ENCODE measurements at places on chromosomes 3 and 15.

DNA sequence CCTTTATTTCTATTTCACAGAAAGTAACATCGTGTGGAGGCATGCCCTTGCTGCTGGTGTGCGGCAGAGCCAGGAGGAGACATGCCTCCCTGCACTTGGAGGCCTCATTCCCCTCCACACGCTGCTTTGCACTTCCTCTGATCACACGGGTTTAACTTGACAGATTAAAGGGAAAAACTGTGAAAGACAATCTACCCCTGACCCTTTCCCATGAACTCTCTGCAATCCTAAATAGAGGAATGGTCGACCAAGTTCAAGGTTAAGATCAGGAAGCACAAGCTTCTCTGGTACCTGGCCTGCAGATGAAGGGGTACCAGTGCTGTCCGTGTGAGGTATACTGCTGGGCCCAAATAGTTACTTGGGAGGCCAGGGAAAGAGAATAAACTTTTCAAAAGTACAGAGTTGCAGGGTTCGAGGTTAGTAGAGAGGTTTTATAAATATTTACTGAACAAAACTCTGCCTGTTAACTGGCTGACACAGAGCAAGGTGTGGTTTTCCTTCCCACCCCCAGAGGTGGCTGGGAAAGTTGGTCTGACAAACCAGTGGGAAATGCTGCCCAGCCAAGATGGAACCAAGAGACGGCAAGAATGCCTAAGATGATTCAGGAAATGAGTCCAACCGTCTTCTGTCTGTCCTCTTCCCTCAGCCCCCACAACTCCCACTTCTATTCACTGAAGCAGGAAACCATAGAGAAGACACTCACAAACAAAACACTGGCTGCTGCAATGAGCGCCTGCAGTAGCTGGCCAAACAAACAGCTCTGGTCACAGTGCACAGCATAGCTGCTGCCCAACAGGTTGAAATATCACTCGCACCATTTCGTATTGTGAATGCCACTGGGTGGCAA, 79.6 kb downstream of the IGF2BP2 start:
- DNase-seq, result no peak

DNA sequence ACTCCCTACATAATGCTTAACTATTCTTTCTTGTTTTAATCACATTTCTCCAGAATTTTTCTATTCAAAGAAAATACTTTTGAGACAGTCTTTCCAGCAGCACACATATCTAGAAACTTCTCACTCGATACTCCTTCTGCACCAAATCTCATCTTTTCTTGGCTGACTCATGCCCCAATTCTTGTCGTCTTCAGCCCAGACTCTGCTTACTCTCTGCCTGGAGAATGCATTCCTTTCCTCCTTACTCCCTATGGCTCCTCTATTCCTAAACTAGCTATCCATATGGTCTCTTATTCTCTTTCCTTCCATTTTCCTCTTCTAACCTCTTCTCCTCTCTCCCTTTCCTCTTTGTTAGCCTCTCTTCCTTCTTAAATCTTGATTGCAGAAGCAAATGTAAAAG, 158.7 kb downstream of the GBE1 start:
- no peak for DNase-seq

GRCh38 chr15:57403566-57404325, 27.4 kb downstream of the CGNL1 start:
- DNase-seq, result no peak

DNA sequence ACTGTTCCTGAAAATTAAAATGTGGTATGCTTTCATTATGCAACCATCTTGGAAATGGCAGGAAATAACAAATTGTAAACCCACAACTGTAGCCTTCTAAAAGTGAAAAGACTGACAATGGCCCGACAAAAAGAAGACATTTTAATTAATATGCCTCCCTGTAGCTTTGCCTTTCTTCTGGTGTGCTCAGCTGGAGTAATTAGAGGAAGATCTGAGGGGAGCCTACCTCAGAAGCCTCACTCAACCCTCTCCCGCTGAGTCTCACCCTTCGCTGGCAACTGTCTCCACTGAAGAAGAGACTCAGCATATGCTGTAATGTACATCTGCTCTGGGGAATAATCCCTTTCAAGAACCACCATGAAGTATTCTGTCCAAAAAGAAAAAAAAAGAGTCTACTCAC, 104.7 kb upstream of the SETMAR start:
- no peak for DNase-seq

GRCh38 chr3:132124096-132124495, 89.3 kb upstream of the CPNE4 start:
- no peak for DNase-seq

DNA sequence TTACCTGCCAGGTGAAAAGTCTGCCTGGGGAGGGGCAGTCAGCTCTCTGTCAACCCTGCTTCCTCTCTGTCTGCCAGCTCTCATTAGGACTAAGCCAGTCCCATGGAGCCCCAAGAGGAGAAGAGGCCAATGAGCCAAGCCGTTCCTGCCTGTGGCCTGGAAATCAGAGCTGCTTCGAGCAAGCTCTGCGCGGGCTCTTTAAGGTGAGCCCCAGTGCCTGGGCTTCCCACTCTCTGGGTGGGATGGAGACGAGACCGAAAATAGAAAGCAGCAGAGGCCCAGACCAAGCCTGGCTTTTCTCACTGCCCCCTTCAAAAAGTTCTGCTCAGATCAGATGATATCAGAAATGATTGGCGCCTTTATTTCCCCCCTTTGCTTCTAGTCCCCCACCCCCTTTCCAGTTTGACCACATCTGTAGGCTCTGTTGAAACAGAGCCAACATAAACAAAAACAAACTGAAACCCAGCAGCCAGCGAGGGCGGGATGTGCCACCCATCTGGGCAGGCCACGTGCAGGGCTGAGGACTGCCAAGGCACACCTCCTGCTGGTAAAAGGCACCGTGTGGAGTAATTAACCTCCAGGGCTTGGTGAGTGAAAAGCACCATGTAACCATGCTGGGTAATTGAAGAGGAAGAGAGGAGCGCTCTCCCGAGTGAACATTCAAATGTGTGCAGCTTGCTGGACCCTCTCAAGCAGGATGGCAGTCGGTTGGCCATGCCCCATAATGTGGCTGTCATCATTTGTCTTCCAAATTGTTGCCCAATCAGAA, 471.0 kb upstream of the PROK2 start:
- DNase-seq, result peak; percentile 12

GRCh38 chr15:60800299-60801072, 321.5 kb upstream of the ICE2 start:
- no peak for DNase-seq

DNA sequence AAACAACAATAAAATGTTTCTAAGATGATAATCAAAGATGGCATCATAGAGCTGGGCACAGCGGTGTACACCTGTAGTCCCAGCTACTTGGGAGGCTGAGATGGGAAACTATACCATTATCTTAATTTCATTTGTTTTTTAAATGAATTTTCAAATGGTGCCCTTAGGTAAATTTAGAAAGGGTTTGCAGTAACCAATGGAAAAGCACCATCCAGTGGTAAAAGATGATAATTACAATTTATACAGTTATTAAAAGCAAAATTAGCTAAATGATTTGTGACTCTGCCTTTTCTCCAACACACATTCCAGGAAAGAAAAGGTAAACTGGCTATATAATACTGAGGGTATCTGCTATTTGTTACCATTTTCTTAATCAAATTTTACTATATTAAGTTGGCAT, 14.4 kb upstream of the ANKRD28 start:
- DNase-seq, result no peak

DNA sequence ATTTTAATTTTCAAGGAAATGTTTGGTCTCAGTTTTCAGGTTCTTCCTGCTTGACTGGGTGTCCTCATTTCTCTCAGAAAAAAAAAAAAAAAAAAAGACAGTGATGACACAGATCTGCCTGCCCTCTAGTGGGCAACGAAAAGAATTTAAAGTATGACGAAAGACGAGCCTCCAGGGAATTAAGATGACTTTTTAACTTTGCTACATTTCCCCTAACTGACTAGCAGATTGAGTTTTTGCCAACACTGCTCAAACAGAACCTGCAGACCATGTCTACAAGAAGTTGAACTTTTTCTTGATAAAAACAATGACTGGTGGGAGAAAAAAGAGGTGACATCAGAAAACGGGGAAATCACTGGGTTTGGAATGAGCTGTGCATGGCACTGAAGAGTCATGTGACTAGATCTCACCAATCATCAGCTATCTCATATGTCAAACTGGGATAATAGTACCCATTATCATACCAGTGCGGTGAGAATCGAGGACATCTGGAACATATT, 40.8 kb downstream of the EOMES start:
- DNase-seq, result no peak

- DNase-seq, result peak; percentile 59
These were observed 78.4 kb downstream of the IQSEC1 start for GRCh38 chr3:12994607-12995388.

DNA sequence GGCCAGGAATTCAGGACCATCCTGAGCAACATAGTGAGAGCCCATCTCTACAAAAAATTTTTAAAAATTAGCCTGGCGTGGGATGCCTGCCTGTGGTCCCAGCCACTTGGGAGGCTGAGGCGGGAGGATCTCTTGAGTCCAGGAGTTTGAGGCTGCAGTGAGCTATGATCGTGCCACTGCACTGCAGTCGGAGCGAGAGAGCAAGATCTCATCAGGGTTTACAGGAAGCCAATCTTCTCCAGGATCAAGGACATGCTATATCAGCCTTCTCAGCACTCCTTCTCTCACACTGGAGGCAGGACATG, 451 bp upstream of the STOML1 start:
- no peak for DNase-seq

- DNase-seq, result no peak
These were observed 97.8 kb downstream of the DNAH12 start for GRCh38 chr3:57446318-57446841.

DNA sequence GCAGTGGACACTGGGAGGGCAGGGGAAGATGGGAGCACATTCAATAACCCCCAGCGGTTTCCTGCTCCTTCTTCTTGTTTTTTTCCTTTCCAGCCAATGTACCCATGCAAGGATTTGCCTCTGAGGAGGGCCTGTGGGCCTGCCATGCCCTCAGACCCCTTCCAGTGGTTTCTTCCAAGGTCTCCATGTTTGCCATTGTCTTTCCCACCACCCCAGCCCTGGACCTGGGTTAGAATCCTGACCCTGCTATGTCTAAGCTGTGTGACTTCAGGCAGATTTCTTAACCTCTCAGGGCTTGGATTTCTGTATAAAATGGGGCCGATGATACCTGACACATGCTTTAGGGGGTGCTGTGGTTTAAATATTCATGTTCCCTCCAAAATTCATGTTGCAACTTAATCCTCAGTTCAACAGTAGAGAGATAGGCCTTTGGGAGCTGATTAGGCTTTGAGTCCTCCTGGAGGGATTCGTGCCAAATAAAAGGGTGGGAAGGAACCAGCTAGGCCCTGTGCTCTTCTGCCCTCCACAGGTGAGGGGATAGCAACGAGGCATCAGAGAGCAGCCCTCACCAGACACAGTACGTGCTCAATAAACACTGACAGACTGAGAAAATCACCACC, 46.3 kb upstream of the FLNB start:
- no peak for DNase-seq

GRCh38 chr3:69250014-69250413, 127.6 kb upstream of the LMOD3 start:
- no peak for DNase-seq

GRCh38 chr3:118548434-118548833, 486.2 kb downstream of the IGSF11 start:
- no peak for DNase-seq

- no peak for DNase-seq
These were observed 31.5 kb downstream of the CLEC3B start for GRCh38 chr3:45057557-45057956.

DNA sequence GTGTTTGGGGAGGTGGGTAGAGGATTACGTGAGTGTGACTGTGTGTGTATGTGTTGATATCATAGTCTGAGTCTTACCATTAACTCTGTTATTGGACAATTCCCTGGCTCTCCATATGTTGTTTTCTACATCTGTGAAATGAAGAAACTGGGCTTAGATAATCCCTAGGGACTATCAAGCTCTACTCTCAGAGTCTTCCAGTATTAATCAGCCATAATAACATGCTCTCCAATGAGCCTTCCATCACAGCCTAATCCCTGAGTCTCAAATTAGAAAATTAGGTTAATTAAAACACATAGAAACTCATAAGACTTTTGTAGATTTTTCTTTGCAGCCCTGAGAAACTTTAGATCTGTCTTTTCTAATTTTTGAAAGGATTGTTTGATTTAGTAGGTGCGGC, 404.2 kb upstream of the RARB start:
- no peak for DNase-seq

- DNase-seq, result no peak
These were observed 442.7 kb upstream of the NR2F2 start for GRCh38 chr15:95887666-95888390.

DNA sequence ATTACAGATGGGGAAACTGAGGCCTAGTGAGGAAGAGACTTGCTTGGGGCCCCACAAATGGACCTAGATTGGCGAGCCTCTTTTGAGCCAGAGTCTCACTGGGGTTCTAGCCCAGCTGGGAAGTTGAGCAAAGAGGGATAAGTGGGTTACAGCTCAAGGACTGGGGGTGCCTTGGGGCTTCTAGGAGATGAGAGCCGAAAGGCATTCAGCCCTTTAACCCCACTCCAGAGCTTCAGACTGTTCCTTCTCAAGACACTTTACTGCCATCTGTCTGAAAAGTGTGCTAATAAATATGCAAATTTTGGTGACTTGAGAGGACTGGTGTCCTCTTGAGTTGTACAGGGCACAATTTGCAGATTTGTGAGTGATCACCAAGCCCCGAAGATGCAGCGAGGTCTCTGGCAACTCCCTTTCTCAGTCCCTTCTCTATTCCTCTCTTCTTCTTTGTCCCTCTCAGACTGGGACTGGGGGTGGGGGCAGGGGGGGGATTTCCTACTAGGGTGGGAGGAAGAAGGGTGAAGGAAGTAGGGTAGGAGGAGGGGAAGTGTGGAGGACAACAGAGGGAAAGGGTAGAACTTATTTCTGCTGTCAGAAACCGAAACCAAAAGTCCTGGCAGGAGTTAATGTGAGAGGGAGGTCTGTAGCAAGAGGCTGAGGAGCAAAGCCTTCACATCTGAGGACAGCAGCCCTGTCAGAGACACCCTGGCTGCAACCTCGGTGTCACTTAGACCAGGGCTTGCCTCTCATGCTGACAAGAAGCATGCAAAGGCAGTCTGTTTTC, 16.2 kb upstream of the ANKDD1A start:
- DNase-seq, result no peak

- no peak for DNase-seq
These were observed 603.5 kb downstream of the MECOM start for GRCh38 chr3:169060037-169060436.

GRCh38 chr3:150747886-150748683, 14.9 kb downstream of the SIAH2 start:
- no peak for DNase-seq

DNA sequence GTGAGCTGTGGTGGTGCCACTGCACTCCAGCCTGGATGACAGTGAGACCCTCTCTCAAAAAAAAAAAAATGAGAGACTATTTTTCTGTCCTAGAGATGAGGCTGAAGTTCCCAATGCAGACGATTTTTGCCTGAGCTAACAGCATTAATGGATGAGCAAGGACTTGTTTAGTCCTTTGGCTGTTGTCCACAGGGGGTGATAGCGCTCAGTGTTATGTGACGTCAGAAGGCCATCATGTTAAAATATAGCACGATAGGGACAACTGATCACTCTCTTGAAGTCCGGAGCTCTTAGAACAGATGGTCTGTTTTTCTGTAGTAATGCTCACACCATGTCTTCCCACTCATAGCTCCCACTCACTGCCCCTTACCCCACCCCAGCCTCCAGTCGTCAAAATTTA, 6.8 kb downstream of the TRNT1 start:
- DNase-seq, result no peak

Data from activated CD8-positive, alpha-beta memory T cell treated with anti-CD3 and anti-CD28 coated beads for 1 hour (primary cell).